ENCODE measurements at places on chromosomes 7 and 10.

DNA sequence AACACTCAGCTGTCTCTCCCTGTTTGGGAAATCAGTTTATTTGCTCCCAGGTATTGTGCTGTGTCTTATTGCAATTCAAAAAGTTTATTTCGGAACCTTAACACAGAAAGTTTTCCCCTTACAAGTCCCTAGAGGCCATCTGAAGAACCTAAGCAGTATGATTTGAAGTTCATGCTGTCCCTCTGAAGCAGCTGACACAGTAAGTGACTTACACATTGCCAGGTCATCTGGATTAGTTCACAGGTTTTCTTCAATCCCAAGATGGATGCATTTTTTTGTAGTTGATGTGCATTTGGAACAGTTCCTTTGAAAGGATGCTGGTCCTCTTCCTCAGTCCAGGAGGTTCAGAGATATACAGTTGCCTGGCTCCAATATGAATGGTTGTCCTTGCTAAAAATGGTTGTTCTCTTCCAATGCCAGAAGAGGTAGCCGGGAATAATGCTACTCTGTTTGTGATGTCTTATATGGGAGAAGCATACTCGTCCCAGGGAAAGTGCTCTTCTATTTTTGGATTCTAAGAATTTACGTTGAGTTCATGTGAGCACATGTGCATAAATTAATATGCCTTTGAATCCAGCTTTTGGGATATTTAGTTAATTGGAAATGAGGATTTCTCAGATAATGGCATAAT lies 183.5 kb upstream of the PHYHIPL start:
- DNase-seq: no peak

GRCh38 chr7:121305109-121305508 lies 23.7 kb upstream of the WNT16 start:
- no peak for DNase-seq

GRCh38 chr7:129540340-129540739 lies 38.0 kb downstream of the SMKR1 start:
- DNase-seq: no peak

DNA sequence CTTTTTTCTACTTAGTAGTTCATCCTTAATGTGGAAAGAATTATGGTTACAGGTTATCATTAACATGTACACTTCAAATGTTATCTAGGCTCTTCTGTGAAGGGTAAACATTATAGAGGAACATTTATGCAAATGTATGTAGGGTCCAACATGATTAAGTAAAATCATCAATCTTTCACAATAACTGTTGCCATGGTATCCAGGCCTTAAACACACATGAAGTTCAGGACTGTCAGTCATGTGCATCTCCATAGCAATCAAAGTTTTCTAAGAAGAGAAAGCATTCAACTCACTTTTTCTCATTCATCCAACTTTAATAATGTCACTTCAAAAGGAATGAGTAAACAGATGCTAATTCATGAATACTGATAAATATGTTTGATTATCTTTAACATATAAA lies 83.6 kb downstream of the DNAJC1 start:
- no peak for DNase-seq

DNA sequence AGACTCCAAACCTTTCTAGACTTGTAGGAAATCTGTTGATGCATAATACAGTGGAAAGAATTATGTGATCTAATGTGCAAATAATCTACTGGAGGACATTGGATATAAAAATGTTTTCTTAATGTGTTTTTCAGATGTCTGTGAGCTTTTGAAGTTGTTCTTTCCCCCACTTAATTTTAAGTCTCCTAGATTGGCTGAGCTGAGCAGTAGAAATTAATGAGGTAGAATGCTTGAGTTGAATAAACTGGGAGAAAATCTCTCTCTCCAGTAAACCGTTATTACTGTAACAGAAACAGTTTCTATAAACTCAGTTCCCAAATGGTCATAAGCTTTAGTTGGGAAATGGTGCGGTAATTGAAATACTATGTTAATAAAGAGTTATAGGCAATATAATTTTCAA lies 15.7 kb downstream of the CSGALNACT2 start:
- DNase-seq: no peak

GRCh38 chr7:137120690-137121089 lies 222.8 kb downstream of the PTN start:
- DNase-seq: no peak

GRCh38 chr7:104981672-104982037 lies 32.4 kb upstream of the KMT2E start:
- no peak for DNase-seq

DNA sequence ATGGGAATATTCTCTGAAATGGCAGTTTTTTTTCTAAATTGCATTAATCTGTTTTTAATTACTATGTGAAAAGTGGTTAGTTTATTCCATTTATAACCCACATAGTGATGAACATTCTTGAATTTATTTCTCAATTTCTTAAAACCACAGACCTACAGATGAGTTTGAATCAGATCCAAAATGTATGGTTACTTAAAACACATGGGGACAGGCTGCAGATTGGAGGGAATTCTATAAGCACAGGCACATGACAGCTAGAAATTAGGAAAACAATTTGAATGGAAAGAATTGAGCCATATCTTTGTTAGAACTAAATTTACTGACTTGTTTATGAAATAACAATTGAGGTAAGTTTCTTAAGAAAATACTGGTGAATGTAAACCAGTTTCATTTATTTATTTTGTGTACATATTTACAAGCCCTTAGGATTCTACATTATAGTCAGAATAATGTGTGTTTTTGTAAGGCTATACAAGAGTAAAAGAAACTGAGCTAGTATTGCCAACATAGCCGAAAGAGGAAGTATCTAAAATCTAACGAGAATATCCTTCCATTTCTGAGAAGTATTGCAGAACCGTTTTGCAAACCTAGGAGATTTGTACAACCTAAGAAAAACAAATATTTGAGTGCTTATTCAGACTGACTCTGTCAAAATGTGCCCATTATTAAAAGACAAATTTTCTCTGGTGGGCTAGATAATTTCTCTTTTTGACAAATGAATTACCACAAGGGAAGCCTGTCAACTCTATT lies 434.3 kb upstream of the SEMA3D start:
- no peak for DNase-seq

DNA sequence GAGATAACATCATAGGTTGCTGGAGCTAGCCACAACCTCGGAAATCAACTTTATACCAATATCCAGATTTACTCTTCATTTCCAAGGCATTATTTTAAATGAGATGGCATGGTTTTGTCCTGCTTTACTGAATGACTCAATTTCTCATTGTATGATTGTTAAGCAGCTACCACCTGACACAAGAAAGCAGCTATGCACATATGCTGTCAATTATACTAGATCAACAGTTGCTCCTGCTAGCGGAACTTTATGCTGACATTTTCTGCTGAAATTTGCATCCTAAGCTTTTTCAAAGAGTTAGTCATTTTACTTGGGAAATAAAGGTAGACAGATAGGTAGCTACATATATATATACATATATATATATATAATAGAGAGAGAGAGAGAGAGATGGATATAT lies 8.9 kb upstream of the CH25H start:
- no peak for DNase-seq

DNA sequence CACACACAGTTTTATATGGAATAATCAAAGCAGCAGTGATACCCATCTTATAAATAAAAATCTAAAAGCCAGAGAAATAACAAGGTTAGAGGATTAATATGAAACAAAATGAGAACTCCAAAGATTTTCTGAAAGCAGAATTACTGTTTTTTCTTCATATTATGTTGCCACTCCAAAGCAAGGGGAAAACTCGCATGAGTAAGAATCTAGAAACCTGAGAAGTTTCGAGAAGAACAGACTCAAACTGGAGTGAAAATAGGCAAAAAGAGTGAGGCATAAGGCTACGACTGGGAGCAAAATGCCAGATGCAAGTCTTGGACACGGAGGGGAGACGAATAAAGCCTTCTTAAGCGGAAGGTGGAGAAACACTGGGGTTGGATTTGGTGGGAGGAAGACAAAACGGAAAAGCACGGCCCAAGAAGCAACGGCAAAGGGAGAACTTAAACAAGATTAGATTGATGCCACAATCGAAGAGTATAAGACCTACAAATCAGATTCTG lies 923 bp downstream of the TNPO3 start:
- no peak for DNase-seq

- no peak for DNase-seq
Observed at GRCh38 chr7:36880108-36880507, 155.8 kb upstream of the AOAH start.

DNA sequence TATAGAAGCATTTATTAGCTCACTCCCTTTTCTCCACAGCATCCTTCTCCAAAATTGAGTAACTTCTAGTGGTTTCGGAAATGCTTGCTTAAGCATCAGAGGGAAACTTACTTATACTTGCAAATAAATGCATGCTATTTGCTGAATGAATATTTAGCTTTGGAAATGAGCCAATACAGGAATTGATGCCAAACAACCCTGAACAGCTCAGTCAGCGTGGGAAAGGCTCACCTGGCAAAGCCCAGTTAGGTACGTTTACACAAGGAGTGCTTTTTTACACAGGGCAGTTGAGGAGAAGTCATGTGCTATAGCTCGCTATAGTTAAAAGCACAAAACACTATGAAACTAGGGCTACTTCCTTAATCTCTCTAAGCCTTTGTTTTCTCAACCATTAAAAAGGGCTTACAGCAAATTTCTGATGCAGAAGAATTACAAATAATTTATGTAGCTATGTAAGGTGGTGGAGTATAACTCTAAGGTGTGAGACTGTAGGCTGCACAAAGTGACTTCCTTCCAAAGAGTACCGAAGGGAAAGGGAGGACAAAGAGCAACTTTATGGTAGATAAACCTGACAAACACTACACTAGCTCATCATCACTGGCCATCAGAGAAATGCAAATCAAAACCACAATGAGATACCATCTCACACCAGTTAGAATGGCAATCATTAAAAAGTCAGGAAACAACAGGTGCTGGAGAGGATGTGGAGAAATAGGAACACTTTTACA lies 498.2 kb downstream of the PHTF2 start:
- no peak for DNase-seq

DNA sequence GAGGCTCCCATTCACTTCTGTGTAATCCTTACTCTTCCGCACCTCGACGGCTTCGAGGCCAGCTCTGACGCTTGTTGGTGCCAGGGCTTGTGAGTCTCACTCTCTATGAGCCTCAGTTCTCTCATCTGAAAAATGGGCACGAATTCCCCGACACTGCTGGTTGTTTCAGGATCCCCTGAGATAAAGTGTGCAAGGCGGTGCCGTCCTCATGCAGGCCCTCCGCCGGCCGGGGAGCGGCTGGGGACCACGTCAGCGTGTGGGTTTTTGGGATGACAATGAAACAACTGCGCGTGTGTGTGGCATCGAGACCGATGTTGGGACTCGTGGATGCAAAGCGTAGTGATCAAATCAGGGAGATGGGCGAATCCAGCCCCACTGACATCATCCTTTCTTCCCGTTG lies 75.6 kb downstream of the FOXL3 start:
- DNase-seq: no peak

DNA sequence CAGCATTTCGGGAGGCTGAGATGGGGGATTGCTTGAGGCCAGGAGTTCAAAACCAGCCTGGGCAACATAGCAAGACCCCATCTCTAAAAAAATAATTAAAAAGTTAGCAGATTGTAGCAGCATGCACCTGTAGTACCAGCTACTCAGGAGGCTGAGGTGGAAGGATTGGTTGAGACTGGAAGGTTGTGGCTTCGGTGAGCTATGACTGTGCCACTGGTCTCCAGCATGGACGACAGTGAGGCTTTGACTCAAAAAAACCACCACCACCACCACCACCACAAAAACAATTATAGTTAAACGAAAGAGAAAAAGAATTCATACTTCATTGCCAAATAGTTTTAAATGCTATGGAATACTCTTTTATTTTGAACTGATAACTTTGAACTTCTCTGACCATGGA lies 63.4 kb downstream of the VTI1A start:
- DNase-seq: no peak

DNA sequence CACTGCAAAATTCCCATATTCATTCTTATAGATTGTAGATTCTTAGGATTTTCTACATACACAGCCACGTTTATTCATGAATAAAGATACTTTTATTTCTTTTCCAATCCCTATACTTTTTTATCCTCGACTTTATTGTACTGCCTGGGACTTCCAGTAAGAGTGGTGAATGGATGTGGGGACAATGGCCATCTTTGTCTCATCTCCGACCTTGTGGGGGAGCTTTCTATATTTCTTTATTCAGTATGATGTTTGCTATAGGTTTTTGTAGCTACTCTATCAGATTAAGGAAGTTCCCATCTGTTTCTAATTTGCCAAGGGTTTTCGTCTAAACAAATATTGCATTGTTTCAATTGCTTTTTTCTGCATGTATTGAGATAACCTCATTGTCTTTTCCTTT lies 184.3 kb downstream of the FOXP2 start:
- no peak for DNase-seq

DNA sequence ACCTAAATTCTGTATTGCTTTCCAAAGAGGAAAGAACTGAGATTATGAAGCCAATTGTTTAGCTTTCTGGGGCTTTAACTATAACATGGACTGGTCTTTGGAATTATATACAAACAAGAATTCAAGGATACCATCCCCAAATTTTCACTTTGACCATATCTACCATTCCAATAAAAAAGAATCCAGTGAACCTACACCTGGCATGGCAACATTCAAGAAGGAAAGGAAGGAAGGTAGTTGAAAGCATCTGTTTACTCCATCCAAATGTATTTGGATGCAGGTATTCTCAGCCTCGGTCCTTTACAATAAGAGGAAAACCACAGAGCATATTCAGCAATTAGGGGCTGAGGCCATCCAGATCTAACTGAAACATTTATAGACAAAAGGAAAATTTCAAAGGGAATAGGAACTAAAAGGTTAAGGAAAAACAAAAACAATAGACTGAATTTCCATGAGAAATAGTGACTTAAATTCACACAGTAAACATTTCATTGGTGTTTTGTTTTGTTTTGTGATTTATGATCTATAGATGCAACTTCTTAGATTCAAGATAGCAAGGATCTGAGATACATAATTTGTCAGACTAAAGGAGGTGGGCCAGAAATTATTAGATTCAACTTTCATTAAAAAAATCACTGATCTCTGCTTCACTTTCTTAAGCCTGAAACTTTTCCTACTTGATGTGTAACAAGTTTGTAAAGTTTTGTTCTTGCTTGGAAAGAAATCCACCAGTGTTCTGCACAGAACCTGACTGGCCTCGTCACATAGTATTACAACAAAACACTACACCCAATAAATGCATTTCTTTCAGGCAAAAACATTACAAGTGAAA lies 12.7 kb downstream of the SKIDA1 start:
- no peak for DNase-seq

DNA sequence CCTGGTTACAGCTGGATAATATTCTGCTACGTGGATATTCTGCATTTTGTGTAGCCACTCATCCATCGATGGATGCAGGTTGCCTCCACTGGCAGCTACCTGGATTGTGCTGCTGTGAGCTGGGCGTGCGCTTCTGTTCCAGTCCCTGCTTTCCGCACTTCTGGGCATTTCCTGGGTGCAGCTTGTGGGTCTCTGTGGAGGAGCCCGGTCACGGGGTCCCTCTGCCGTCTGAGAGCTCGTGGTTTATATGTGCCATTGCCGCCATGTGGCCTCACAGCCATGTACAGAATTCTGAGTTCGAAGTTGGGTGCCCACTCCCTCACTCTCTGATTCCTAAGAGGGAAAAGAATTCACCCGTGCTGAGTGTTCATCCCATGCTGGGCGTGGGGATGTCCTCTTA lies 38.3 kb downstream of the JAKMIP3 start:
- no peak for DNase-seq
